ENCODE measurements at places on chromosomes 5 and 9.

DNA sequence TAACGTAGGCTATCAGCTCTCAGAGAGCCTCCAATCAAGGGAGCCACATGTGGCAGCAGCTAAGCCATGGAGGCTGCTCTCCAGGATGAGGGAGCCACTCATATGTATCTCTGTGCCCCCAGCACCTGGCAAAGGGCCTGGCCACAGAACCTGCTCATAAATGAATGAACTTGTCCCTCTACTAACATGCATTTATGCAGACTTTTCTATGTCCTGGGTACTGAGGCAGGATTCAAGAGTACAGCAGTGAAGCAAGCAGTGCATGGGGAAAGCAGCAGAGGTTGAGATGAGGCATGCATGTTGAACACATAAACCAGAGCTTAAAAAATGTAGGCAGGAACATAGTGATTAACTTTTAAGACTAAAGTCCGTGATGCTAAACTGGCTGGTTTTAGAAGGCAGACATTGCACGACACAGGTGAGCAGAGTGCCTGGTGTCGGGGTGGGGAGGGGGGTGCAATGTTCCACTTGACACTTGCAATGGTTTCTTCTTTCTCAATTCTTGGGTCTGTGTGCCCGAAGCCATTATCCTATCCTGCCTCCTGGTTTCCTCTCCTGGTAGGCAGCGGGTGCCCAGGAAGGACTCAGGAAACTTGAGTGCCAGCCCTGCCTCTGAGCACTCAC lies 142.8 kb upstream of the ALDH1B1 start:
- no peak for DNase-seq

DNA sequence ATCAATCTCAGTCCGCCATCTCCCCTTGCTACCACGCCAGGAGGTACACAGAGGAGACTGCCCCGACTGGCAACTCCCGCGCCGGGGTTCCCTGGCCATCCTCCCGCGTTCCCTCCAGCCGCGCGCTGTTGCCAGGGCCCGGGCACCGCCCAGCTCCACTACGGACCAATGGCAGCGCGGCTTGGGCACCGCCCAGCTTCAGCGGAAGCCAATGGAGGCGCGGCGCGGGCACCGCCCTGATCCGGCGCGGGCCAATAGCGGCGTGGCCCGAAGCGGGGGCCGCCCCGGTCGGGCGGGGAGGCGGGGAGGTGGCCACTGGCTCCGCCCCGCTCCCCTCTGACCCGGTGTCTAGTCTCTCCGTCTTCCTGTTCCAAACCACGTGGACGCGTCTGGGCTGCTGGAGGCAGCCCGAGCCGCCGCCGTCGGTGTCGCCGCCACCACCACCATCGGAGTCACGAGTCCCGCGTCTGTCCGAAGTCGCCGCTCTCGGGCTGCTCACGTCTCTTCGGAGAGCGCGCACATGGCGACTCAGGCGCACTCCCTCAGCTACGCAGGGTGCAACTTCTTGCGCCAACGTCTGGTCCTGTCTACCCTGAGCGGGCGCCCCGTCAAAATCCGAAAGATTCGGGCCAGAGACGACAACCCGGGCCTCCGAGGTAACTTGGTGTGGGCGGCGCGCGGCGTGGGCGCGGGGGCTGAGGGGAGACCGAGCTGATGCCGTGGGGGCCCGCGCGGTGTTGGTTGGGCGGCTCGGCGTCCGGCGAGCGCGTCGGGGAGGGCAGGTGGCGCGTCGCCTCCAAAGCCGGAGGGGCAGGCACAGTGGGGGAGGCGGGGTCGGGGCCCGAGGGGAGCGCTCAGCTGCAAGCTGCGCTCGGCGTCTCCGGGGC lies at the start of gene RCL1:
Gene RCL1 (plus strand): TSS at position 373 of the 887 bp plus-strand sequence. CDS start 148 bp downstream, at position 521.
- peak; percentile 95 for DNase-seq

DNA sequence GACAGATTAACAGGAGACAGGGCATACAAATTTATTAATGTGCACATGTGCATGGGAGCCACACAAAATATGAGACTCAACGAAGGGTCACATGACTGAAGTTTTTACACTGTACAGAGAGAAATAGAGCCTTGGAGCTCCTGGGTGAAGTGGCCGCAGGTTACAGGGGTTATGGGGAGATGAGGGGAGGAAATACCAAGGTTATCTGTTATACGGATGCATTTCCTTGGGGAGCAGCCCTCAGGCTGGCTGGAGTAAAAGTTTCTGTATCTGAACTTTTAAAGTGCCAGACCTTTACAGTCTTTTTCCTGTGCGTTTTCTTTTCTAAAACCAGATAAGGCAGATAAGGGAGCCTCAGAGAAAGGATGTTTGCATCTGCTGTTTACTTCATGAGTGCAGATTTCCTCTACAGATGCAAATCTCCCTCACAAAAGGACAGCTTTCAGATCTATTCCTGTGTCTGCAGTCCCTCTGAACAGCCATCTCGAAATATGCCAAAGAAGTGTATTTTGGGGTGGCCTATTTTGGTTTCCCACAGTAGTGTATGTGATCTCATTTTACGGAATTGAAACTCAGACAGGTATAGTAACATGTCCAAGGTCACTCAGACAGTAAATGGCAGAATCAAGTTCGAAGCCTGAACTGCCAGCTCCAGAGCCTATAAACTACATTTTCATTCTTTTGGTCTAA lies 139.3 kb upstream of the FBXL17 start:
- no peak for DNase-seq

DNA sequence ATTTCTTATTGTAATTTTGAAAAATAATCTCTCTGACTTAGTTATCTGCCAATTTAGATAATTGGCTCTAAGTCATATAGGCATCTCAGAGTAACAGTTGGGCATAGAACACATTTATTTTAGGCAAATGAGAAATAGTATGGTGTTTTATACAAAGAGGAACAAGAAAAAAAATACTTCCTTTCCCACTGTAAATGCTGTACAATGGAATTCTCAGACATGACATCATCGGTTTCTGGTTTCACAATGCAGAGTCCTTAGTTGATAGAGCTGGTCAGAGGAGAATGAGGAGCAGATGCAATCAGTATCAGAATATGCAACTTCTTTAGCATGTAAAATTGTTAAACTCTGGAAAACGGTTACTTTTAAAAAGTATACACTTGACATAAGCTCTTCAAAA lies 49.4 kb downstream of the PLK2 start:
- DNase-seq: peak; percentile 90

DNA sequence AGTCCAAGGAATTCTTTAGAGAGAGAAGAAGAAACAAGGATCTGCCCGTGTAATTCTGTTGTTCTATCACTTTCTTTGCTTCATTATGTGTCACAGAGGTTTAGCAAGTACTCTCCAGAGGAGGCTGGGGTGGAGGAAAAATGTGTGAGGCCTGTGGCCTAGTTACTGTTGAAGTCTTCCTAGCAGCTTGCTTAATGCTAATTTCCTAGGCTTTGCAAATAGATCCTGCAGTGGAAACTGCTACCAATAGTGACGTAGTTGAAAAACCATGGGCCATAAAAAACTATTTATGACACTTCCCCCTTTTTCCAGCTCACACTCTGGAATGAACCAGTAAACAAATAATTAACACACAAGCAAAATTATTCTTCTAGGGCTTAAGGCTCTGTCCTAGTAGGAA lies 27.0 kb upstream of the C9orf72 start:
- no peak for DNase-seq

DNA sequence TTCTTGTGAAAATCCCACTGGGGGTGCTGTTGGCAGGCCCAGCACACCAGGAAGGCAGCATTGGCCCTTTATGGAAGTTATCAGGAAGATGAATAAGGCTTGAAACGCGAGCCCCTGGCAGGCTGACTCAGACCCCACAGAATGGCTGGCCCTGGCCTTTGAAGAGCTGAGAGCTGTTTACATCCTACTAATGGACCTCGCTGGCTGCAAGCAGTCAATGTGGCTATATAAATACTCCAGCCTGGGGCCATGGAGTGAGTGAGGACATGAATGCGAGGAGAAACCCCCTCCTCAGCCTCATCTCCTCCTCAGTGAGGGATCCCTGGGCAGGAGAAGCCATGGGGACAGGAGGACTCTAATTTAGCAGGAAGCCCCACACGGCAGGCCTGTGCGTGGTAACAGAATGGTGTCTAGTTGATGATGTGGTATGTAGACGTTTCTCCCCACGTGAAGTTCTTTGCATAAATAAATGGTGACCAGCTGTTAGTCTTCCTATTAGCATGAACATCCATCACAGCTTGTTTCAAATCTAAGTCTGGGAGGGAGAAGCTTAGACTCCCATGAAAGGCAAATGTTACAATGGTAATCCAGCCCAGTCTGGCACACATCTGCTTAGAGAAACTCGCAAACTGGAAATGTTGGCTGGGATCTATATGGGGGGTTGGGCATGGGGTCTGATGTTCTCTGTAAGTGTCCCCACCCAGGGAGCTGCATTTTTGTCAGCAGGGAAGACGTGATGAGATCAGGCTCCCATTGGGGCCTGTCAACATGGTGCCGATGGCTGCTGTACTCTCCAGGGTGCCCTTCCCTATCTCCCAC lies 175.1 kb upstream of the PITX1 start:
- peak; percentile 99 for DNase-seq

- DNase-seq: peak; percentile 77
Measured at GRCh38 chr5:40605295-40605958, 74.3 kb upstream of the PTGER4 start.

GRCh38 chr9:25913806-25914205 lies 235.6 kb upstream of the TUSC1 start:
- DNase-seq: peak; percentile 37

DNA sequence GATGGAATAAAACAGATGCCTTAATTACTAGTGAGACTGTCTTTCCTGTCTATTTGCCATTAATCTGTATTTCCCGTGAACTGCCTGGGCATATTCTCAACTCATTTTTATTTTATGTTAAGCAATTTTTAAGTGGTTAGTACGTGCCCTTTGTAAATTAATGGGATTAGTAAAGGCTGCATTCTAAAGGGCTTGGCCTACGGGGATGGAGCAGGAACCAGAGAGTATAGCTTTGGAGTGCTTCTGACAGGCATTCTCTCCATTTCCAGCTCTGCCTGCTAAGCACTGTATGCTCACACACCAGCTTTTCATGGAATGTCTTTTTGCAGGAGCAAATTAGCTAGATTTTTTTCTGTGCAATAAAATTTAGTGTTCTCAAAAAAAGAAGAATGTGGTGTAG lies 241.2 kb downstream of the MCTP1 start:
- DNase-seq: no peak

GRCh38 chr5:97548739-97549080 lies 365.7 kb upstream of the RIOK2 start:
- no peak for DNase-seq

DNA sequence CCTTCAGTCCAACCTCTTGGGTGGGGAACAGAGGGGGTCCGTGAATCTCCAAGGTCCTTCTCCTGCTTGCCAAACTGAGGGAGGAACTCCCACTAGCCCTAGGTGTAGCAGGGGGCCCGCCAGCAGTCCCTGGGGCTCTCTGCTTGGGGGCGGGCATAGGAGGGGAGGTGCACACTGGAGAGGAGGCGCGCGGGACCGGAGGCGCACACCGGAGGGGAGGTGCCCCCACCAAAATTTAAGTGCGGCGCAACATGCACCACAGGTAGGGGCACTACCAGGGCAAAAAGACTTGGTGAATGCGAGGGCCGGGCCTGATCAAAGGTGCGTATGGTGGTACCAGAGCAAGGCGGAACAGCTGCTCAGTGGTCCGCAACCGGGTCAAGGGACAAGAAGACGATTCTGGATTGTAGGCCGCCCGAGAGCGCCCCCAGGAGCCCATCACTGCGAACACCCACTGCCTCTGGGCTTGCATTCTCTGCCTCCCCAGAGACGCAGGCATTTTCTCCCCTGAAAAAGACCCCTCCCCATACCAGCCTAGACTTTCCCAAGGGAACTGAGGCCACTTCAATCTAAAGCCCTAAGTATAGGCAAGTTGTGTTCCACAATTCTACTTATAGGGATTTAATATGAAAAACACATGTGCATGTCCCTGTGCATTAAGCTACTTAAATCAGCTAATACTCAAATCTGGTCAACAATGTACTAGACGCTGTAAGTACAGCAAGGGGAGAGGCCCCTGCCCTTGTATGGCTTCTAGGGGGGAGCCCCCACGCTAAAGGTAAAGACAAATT lies 50.6 kb downstream of the TGFBI start:
- no peak for DNase-seq

DNA sequence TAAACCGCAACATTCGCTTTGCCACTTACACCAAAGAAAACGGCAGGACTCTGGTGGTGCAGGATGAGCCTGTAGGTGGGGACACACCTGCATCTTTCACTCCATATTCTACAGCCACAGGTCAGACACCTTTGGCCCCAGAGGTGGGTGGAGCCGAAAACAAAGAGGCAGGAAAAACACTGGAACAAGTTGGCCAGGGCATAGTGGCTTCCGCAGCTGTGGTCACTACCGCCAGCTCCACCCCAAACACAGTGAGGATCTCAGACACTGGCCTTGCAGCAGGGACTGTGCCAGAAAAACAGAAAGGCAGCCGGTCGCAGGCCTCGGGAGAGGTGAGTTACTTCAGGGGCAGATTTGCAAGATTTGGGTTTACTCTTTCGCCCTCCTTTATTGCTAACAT lies 33.8 kb downstream of the KDM3B start:
- no peak for DNase-seq

DNA sequence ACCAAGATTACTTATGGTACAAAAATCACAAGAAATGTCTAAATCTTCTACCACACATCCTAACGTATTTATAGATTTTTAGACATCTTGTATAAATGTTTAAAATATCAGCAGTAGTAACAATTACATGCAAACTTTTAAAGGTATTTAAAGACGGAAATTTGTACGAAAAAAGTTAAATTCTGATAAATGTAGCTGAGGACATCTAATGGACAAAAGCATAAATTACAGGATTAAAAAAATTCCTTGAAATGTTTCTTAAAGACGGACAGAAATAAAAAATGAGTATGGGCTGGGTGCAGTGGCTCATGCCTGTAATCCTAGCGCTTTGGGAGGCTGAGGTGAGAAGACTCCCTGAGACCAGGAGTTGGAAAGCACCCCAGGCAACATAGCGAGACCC lies 15.8 kb downstream of the ERCC8 start:
- peak; percentile 3 for DNase-seq

DNA sequence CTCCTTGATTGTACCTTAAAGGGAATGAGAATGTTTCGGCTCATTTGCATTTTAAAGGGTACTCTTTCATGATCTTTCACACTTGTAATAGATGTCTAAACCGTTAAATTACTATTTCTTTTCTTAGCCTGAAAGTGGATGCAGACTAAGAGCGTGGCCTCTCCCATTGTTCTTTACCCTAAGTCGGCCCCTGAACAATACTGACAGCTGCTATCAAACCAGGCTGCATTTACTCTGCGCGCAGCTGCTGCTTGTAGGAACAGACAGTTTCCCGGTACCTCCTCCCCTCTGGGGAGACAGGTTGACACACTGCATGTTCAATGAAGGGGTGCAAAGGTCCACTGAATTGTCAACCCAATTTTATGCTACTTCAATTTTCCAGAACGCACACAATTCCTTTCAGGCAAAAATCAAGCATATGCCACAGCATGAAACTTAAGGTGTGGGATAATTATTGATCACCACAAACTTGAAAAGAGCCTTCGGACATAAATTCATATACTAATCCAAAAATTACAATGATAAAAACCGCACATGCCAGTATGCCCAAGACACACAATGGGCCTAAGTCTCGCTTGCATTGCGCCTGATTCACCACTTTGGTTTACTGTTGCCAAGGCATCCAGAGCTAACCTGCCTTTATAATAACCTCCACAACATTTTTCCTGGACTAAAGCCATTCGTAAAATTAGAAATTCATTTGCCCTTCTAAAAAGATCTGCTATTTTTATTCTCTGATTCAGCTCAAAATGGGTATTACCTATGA lies 39.7 kb downstream of the TLE1 start:
- DNase-seq: no peak

- no peak for DNase-seq
Measured at GRCh38 chr5:143790457-143791112, 21.4 kb upstream of the HMHB1 start.
